ENCODE measurements at places on chromosomes 1 and 21.

DNA sequence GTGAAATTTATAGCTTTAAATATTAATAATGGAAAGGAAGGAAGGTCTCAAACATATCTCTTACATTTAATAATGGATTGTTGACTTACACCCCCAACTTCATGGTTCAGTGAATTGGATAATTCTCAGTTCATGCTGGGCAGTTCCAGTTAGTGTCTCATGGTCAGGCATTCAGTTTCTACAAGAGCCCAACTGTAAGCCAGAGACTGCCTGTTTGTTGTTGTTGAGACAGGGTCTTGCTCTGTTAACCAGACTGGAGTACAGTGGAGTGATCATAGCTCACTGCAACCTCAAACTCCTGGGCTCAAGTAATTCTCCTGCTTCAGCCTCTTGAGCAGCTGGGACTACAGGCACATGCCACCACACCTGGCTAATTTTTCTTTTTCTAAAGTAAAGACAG is 5.0 kb upstream of the DMAP1 start:
- DNase-seq: no peak

- DNase-seq: no peak
Measured at GRCh38 chr1:38454236-38454635, 405.3 kb downstream of the RRAGC start.

- no peak for DNase-seq
Measured at GRCh38 chr1:78678324-78678723, 28.7 kb downstream of the IFI44 start.

- DNase-seq: no peak
Measured at GRCh38 chr1:229757226-229757625, 131.2 kb downstream of the URB2 start.

DNA sequence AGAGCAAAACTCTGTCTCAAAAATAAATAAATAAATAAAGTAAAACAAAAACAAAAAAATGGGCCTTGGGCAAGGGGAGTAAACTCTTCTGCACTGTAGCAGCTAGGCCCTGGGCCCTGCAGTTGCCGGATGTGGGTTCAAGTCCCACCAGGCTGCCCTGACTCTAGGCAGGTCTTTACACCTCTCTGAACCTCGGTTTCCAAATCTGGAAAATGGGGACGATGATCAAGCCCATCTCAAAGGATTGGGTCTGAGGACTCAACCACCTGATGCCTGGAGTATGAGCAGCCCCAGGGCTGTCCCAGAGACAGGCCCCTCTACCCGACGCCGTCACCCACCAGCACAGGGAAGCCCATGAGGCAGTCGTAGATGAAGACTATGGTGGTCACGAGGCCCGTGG is 7.5 kb downstream of the GPR153 start:
- DNase-seq: no peak

DNA sequence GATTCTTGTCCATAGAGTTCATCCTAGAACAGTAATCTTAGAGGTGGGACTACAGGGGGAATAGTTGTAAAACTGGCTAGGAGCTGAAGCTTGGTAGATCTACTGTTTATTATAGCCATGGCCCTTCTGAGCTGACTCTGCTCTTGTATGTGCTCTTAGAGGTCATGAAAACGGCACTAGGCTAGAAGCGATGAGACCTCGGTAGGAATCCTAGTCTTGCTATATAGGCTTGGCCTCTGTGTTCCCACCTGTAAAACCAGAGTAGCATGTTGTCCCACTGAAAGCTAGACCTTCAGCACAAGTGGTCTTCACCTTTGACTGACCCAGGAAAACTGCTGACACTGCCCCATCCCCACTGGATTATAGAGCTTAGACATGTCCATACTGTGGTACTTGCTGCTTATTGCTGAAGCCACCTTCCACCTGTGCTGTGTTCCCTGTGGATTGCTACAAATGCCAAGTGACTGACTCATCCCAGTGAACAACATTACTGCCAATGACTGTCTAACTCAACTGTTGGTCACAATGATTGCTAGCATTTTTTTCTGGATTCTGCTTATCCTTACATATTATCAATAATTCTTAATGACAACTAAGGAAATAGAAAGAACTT is 23.0 kb upstream of the PIGC start:
- DNase-seq: no peak
